ENCODE measurements at places on chromosomes 12 and 14.
A peak's percentile ranks its signal among the peaks of the same experiment; 100 is the strongest.

DNA sequence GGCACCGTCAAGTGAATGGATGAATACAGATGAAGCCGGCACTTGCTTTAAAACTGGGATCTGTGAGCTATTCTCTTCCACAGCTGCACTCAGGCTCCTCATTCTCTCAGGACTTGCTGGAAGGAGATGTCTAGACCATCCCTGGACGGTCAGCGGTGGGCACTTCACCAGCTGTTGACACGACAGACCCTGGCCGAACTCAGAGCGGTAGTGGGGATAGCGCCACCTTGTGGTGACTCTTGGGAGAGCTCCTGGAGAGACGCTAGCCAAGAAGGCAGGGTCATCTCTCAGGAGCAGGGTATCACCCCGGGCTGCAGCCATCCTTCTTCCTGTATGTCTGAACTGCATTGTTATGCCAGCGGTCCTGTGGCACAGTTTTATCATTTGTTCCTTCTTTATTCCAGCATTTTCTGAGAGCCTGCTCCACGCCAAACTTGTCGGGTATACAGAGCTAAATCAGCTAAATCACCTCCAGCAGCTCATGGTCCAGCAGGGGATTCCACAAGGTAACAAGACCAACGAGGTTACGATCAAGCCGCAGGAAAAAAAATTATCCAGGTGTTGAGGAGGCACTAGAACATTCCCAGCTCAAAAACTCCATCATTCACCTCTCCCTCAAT is 10.0 kb downstream of the WNT1 start:
- peak; percentile 86 for DNase-seq

- no peak for DNase-seq
Observed at GRCh38 chr14:56248442-56248841, 130.2 kb downstream of the PELI2 start.

DNA sequence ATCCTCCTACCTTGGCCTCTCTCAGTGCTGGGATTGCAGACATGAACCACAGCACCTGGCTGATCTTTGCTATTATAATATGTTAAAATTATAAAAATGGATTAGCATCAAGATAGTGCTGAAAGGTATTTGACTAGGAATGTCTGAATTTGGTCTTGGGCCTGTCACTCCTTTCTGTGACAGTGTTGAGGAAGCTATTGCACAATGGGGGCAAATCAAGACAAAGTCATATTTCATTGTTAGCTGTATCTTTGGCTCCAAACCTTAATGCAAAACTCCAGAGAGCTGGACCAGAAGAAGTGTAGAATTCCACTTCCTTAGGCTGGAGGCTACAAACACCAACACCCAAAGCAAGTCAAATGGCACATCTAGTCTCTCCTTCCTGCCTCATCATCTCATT is 42.2 kb downstream of the ZCRB1 start:
- DNase-seq: no peak

- no peak for DNase-seq
Observed at GRCh38 chr12:64687816-64688215, 71.4 kb downstream of the GNS start.

DNA sequence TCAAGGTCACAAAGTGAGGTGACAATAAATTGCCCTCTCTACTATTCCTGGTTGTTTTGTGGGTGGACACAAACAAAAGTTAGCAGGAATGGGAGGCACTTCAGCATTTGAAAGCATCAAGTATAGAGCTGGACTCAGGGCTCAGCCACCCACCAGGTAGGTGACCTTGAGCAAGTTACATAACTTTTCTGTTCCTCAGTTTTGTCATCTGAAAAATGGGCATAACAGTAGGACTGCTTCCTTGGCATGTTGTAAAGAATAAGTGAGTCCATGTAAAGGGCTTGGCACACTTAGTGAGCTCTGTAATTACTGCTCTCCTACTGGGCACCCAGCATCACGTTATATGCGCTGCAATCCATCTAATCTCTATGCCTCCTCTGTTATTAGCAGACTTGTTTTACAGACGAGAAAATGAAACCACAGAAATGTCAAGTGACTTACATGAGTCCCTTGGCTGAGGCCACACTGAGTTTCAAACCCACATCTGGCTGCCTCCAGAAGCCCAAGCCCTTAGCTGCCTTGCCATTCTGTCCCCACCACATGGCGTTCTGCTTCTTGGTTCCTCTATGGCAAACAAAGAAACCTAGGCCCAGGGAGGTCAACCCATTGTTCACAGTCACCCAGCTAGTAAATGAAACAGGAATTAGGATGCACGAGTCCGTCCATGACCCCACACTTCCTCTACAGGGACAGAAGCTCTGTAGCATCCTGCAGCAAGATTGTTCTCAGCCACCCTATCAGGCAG is 63.2 kb upstream of the SLC24A4 start:
- DNase-seq: no peak

- no peak for DNase-seq
Observed at GRCh38 chr12:48459259-48459658, 13.1 kb upstream of the ANP32D start.

- DNase-seq: no peak
Observed at GRCh38 chr14:59395672-59396071, 69.5 kb downstream of the GPR135 start.

DNA sequence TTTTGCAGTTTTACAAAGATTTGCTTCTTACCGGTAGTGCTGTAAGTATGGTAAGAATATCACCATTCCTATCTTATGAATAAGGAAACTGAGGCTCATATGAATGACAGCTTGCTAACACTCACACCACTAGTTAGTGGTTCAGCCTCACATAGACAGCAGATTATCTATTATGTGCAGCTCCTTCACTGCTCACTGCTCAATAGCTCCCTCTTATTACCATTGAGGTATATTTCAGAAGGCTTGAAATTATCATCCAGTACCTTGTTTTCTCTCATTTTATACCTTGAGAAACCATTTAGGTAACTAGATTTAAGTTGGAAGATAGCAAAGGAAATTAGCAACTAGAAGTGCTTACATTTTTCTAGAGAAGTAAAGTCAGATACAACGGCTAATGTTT is 15.5 kb downstream of the RIC8B start:
- DNase-seq: no peak

- no peak for DNase-seq
Observed at GRCh38 chr12:93403988-93404803, 26.5 kb downstream of the NUDT4 start.

DNA sequence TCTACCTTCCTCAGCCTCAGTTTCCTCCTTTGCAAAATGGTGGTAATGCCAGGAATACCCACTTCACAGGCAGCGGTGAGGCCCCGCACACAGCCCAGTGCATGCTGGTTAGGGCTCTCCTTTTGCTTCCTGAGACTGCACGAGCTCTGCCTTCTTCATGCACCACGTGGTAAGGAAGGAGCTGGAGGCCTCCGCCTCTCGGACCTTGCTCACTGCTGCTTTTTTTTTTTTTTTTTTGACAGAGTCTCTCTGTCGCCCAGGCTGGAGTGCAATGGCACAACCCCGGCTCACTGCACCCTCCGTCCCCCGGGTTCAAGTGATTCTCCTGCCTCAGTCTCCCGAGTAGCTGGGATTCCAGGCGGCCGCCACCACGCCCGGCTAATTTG is 18.1 kb downstream of the TAMALIN start:
- DNase-seq: no peak

DNA sequence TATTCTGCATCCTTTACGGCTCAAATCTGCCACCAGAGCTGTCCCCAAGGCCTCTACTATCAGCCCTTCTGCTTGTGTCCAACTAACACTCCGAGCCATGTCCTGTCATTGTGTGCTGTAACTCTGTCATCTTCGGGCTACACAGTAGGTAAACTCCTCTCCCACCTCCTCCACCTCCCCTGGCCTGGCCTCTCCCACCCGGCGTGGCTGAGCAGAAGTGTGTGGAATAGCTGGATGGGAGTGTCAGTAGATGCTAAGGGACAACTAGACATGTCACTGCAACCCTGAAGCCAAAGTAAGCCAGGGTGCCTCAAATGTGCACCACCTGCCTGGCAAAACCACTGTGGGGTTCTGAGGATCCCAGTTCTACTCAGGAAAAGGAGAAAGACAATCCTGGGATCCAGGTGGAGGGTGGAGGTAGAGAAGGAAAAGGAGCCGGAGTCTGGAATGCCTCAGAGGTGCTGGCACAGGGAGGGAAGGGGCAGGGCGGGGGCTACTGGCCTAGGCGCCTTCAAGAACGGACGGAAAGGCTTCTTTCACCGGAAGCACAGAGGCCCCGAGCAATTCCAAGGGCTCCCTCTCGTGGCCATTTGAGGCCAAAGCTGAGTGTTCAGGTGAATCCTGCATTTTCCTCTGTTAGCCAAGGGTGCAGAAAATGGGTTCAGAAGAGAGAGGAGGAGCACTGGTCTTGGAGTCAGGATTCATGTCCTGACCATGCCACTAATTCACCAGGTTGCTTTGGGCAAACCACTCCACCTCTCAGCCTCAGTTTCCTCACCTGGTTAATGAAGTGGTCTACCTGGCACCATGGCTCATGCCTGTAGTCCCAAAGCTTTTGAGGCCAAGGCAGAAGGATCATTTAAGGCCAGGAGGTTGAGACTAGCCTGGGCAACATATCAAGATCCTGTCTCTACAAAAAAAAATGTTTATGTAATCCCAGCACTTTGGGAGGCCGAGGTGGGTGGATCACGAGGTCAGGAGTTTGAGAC is 20.5 kb upstream of the FAM181A start:
- DNase-seq: peak; percentile 70

- no peak for DNase-seq
Observed at GRCh38 chr12:27769142-27769673, 10.8 kb upstream of the KLHL42 start.

GRCh38 chr12:76142305-76142704 is 57.8 kb upstream of the NAP1L1 start:
- DNase-seq: no peak

GRCh38 chr12:109737631-109738030 is 24.0 kb downstream of the FAM222A start:
- peak; percentile 5 for DNase-seq
